ENCODE measurements at places on chromosomes 6 and 20. TPM values are rescaled to one million over a fixed set of nuclear protein-coding genes. Genes with fewer than 3 reads are reported as not detected.

GRCh38 chr6:70112716-70113115 is 190.2 kb downstream of the COL9A1 start:
- no peak overlapping the region for H3K27ac ChIP-seq
- H3K4me3 ChIP-seq, result no peak overlapping the region
- no peaks in the 10 kb centered on the region for H3K4me1 ChIP-seq
- H3K27me3 ChIP-seq, result no peaks in the 10 kb centered on the region

The SLC24A3 gene
- total RNA-seq, result 3.6 TPM

GRCh38 chr6:10413262-10413849 is 1.5 kb downstream of the TFAP2A start:
- no peak for DNase-seq
- no peak overlapping the region for H3K27ac ChIP-seq
- H3K4me1 ChIP-seq, result peaks cover 7% of the 10 kb centered on the region
- H3K36me3 ChIP-seq, result no peaks in the 10 kb centered on the region

GRCh38 chr6:43790031-43790430 is 20.0 kb downstream of the VEGFA start:
- no peak overlapping the region for H3K4me3 ChIP-seq
- no peak for DNase-seq
- H3K4me1 ChIP-seq, result no peaks in the 10 kb centered on the region
- H3K27me3 ChIP-seq, result no peaks in the 10 kb centered on the region
- H3K27ac ChIP-seq, result no peak overlapping the region
- H3K36me3 ChIP-seq, result no peaks in the 10 kb centered on the region

The TRAM2 gene
- total RNA-seq, result 19.1 TPM

The SALL4 gene
- 0.35 TPM for total RNA-seq

GRCh38 chr20:10553326-10553984 is 118.3 kb downstream of the SLX4IP start:
- no peaks in the 10 kb centered on the region for H3K27me3 ChIP-seq
- H3K36me3 ChIP-seq, result no peaks in the 10 kb centered on the region
- no peaks in the 10 kb centered on the region for H3K4me1 ChIP-seq
- H3K4me3 ChIP-seq, result no peak overlapping the region
- DNase-seq, result peak; percentile 70

The PLAGL2 gene
- total RNA-seq, result 17.7 TPM

DNA sequence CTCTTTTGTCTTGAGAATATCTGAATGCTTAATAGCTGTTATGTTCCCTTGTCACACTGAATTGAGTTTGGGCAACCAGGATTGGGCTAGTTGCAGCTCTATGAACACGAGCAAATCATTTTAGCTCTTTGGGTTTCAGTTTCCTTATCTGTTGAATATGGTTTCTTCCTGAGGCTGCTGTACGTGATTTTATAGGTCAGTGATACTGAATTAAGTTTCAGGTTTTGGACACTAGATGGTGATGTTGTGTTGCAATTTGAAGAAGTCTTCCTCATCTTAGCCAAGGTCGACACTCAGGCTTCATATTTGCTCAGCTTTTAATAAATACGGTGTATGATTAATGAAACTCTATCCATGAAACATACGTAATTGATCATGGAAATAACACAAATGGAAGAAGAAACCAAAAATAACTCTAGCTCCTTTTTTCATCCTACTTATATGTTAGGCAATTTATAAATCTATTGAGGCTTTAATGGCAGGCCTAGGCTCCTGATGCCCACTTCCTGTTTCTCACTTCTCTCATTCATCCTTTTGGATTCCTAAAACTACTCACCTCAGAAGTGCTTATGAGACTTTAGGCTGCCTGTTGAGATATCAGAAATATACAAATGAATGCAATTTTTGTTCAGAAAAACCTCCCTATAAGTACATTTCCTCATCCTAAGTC is 354.1 kb upstream of the MAP3K7 start:
- H3K27me3 ChIP-seq, result no peaks in the 10 kb centered on the region
- H3K27ac ChIP-seq, result no peak overlapping the region
- H3K4me1 ChIP-seq, result no peaks in the 10 kb centered on the region
- no peaks in the 10 kb centered on the region for H3K36me3 ChIP-seq

GRCh38 chr6:106014955-106015354 is 71.2 kb upstream of the PRDM1 start:
- no peak for DNase-seq
- H3K27ac ChIP-seq, result no peak overlapping the region
- H3K36me3 ChIP-seq, result no peaks in the 10 kb centered on the region
- no peak overlapping the region for H3K4me3 ChIP-seq

The GUCA1A gene
- total RNA-seq, result not detected

DNA sequence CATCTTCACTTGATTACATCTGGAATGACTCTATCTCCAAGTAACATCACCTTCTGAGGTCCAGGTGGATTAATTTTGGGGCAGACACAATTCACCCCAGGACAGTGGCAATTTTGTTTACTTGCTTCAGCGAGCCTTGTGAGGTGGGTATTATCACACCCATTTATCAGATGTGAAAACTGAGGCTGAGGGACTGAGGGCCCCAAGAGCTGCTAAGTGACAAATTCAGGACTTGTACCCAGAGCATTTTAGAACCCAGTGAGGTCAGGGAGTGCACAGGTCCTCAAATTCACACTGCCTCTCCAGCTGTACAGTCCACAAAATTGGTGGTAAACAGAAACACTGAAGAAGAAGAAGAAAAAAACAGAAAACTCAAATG is 125.2 kb upstream of the PMEPA1 start:
- no peak overlapping the region for H3K4me3 ChIP-seq
- H3K27ac ChIP-seq, result no peak overlapping the region
- H3K27me3 ChIP-seq, result no peaks in the 10 kb centered on the region
- DNase-seq, result no peak

DNA sequence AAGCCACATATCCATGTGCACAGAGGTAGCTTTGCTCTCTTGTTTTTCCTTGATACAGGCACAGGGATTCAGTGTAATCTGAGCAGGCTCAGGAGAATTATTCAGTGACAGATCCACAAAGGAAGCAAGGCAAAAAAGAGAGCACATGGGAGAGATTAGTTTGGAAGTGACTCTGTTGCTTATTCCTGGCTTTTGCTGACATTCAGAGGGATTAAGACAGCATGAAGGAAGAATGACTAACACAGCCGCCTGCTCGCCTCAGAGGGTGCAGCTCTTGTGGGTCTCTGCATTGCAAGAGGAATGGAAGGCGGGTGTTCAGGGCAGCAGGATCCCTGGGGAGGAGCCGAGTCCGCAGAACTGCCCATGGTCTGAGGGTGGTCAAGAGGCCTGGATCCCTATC is 203.4 kb upstream of the KCNQ5 start:
- DNase-seq, result no peak
- no peaks in the 10 kb centered on the region for H3K27me3 ChIP-seq
- H3K36me3 ChIP-seq, result no peaks in the 10 kb centered on the region
- no peak overlapping the region for H3K27ac ChIP-seq
- no peak overlapping the region for H3K4me3 ChIP-seq

GRCh38 chr6:64505312-64505711 is 869.7 kb downstream of the PHF3 start:
- no peaks in the 10 kb centered on the region for H3K4me1 ChIP-seq
- H3K27me3 ChIP-seq, result no peaks in the 10 kb centered on the region
- no peak overlapping the region for H3K27ac ChIP-seq
- no peaks in the 10 kb centered on the region for H3K36me3 ChIP-seq
- DNase-seq, result peak; percentile 23
- no peak overlapping the region for H3K4me3 ChIP-seq

- no peaks in the 10 kb centered on the region for H3K27me3 ChIP-seq
- no peaks in the 10 kb centered on the region for H3K36me3 ChIP-seq
- H3K4me1 ChIP-seq, result peaks cover 5% of the 10 kb centered on the region
- H3K27ac ChIP-seq, result no peak overlapping the region
- no peak overlapping the region for H3K4me3 ChIP-seq
Measured at GRCh38 chr6:313087-313486, 20.8 kb downstream of the DUSP22 start.

- no peaks in the 10 kb centered on the region for H3K4me1 ChIP-seq
- DNase-seq, result no peak
Measured at GRCh38 chr20:51902933-51903332, 100.6 kb upstream of the SALL4 start.

The PXT1 gene
- total RNA-seq, result not detected

- peak; percentile 80 for DNase-seq
- no peaks in the 10 kb centered on the region for H3K27me3 ChIP-seq
- peak overlapping the region; percentile 42 for H3K27ac ChIP-seq
- H3K4me3 ChIP-seq, result no peak overlapping the region
- H3K36me3 ChIP-seq, result no peaks in the 10 kb centered on the region
Measured at GRCh38 chr6:21987501-21987957, 309.3 kb downstream of the PRL start.

The CALHM4 gene
- not detected for total RNA-seq

The STX11 gene
- total RNA-seq, result 0.59 TPM

DNA sequence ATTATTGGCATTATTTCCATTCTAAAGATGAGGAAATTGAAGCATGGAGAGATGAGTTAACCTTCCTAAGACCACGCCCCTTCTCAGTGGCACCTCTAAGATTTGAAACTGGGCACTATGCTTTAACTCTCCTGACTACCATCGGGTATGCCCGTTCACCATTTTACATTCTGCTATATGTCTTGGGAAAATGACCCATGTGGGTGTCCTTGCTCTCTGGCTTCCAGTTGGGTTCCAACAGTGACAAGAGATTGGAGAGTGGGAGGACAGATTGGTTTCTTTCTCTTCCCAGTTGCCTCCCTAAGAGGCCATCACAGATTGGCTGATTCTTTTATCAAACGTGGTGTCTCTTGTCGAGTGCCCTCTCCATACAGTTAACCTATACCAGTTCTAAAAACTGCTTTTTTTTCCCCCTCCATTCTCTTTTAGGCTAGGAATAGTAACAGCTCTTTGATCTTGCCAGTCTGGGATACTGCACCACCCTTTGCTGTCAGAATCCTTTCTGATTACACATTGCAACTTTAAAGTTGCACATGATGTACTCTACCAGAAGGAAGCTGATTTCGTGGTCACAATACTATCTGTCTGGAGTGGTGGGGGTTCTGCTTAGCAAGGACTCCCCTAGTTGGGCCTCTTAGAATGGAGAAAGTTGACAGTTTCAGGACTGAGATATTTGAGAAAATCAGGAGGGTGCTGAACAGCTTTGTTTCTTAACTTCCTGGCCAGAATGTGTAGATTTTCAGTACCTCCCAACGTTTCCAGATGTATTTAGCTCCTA is 88.0 kb upstream of the ELOVL5 start:
- no peak overlapping the region for H3K27ac ChIP-seq
- no peaks in the 10 kb centered on the region for H3K4me1 ChIP-seq
- H3K36me3 ChIP-seq, result no peaks in the 10 kb centered on the region

DNA sequence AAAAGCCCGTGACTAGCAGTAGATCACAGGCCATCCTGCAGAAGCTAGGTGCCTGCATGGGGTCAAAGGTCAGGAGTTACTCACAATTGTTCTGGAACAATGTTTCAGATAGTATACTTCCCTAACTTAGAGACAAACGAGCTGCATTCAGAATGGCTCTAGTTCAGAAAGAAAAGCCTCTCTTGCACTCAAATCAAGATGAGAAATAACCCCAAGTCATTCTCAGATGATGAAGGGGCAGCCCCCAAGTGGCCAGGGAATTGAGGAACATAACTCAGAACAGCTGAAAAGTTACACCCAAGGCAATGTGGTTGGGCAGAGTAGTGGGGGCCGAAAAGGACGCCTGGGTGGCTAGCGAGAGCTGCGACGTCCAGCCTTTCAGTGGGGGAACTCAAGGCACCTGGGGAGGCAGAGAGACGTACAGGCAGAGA is 27.8 kb downstream of the FYN start:
- no peak overlapping the region for H3K27ac ChIP-seq
- no peaks in the 10 kb centered on the region for H3K4me1 ChIP-seq
- H3K36me3 ChIP-seq, result no peaks in the 10 kb centered on the region
- H3K27me3 ChIP-seq, result no peaks in the 10 kb centered on the region

DNA sequence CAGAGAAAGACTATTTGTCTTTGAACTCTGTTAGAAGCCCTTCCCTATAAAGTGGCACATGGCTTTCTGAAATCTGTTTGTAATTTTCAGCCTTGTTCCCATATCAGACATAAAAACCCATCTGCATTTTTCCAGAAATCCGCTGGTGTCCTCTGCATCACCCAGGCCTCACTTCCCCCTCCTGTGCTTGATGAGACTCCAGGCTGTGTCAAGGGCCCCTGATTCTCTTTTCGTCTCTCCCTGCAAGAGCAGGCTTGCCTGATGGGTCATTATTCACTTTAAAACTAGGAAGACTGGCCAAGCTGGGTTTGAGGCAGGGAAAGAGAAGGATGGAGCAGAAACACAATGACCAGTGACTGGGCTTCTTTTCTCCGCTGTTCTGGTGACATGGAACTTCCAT is 10.6 kb upstream of the PROKR2 start:
- no peaks in the 10 kb centered on the region for H3K27me3 ChIP-seq
- DNase-seq, result no peak
- H3K4me3 ChIP-seq, result no peak overlapping the region
- H3K27ac ChIP-seq, result no peak overlapping the region

The PPP1R14C gene
- total RNA-seq, result 23.7 TPM

- no peak for DNase-seq
- no peak overlapping the region for H3K27ac ChIP-seq
- no peaks in the 10 kb centered on the region for H3K4me1 ChIP-seq
- H3K4me3 ChIP-seq, result no peak overlapping the region
- no peaks in the 10 kb centered on the region for H3K36me3 ChIP-seq
Measured at GRCh38 chr6:137512757-137513605, 18.8 kb upstream of the OLIG3 start.

- H3K27me3 ChIP-seq, result peaks cover 40% of the 10 kb centered on the region
- no peak overlapping the region for H3K27ac ChIP-seq
- no peaks in the 10 kb centered on the region for H3K36me3 ChIP-seq
- no peak for DNase-seq
- peak overlapping the region; percentile 51 for H3K4me3 ChIP-seq
- peaks cover 9% of the 10 kb centered on the region for H3K4me1 ChIP-seq
Measured at GRCh38 chr6:149942461-149942829, 631 bp downstream of the ULBP2 start.

- no peaks in the 10 kb centered on the region for H3K36me3 ChIP-seq
- peak; percentile 3 for DNase-seq
Measured at GRCh38 chr20:37943033-37943432, 40.1 kb downstream of the VSTM2L start.

DNA sequence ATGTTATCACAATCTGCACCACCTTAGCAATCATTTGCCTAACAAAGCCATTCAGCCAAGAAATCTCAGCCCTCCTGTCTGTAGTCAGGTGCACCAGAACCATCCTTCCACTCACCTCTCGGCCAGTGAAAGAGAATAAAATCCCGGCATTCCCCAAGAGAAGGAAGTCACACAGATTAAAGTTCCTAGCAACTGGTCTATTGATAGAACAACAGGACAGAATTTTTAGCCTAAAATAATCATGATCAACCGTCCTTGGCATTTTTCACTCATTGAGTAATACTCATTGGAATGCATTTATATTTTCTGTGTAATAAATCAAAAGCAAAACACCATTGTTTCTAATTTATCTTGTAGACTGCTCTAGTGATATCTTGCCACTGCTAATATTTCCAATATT is 85.7 kb upstream of the CDH4 start:
- H3K4me1 ChIP-seq, result no peaks in the 10 kb centered on the region
- no peaks in the 10 kb centered on the region for H3K36me3 ChIP-seq
- no peak overlapping the region for H3K27ac ChIP-seq

GRCh38 chr6:97775012-97775411 is 492.0 kb upstream of the MMS22L start:
- H3K27ac ChIP-seq, result no peak overlapping the region
- DNase-seq, result no peak
- no peak overlapping the region for H3K4me3 ChIP-seq
- no peaks in the 10 kb centered on the region for H3K27me3 ChIP-seq
- no peaks in the 10 kb centered on the region for H3K36me3 ChIP-seq
- H3K4me1 ChIP-seq, result no peaks in the 10 kb centered on the region

- no peak overlapping the region for H3K27ac ChIP-seq
- DNase-seq, result no peak
- H3K36me3 ChIP-seq, result no peaks in the 10 kb centered on the region
- H3K4me3 ChIP-seq, result no peak overlapping the region
Measured at GRCh38 chr6:112482373-112482772, 135.2 kb downstream of the RFPL4B start.

Measured in colonic mucosa (tissue), 4 donors.